ENCODE measurements at places on chromosomes 7 and 10.

DNA sequence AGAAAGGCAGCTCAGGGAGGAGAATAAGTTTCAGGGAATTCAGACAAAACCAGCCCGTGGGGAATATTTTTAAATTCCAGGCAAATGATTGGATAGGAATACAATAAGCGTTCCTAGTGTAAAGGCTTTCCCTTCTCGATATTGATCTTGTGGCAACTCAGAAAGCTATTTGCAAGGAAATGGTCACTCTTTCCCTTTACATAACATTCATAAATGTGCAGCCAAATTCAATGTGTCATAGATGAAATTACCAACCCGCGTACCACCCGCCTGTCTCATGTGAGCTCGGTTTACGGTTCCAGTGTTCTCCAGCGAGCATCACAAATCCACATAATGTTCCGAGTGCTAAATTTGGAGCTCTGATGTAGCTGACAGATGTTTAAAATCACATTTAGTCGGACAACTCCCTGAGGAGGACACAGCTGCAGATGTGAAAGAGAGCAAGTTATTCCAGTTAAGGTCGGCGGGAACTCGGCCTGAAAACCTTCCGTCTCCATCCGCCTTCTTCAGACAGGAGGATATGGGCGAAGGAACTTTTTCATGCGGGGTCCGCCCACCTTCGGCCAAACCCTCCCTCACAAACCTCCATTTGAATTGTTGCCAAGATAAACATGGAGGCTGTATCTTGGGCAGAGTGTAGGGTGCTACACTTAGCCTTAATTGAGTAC lies 327.0 kb downstream of the RNLS start:
- no peak for DNase-seq

DNA sequence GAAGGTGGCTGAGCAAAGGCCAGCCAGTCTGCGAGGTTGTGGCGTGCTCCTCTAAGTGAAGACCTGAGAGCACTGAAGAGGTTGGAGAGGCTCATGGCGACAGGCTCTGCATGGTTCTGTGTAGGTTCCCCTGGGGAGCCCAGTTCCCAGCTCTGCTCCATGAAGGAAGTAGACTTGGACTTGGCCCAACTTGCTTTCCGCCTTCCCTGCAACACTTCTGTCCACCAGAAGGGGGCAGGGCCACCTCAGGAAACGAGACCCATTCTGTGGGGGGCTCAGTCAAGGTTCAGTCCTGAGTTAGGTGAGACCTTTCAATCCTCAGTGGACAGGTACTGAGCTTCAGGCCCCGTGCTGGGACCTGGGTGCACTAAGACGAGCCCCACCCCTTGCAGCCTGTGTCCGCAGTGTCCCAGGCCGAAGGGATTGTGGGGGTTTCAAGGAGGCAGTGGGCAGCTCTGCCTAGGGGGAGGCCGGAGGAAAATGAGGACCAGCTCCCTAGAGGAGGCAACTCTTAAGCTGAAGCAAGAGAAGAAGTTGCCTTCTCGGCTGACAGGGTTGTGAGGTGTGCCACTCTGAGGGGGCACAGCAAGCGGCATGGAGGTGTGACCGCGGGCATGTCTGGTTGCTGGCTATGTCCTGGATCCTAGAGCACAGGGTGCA lies 15.0 kb upstream of the PCBD1 start:
- peak; percentile 41 for DNase-seq

DNA sequence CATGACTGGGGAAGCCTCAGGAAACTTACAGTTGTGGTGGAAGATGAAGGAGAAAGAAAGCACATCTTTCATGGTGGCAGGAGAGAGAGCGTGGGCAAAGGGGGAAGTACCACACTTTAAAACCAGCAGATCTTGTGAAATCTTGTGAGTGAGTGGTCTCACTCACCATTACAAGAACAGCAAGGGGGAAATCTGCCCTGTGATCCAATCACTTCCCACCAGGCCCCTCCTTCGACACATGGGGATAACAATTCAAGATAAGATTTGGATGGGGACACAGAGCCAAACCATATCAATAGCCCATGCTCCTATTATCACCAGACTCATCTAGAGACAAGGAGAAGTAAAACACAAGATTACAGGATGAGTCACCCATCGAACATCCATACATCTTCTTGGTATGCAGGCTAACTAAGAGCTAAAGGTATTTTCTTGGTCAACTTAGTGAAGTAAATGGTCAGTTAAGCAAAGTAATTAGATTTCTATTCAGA lies 55.3 kb upstream of the YAE1 start:
- DNase-seq, result no peak

- no peak for DNase-seq
Observed at GRCh38 chr7:33979807-33980355, 74.5 kb downstream of the BMPER start.

- no peak for DNase-seq
Observed at GRCh38 chr10:43122826-43123225, 15.4 kb upstream of the CSGALNACT2 start.

GRCh38 chr7:125567686-125568085 lies 638.1 kb upstream of the POT1 start:
- DNase-seq, result no peak

DNA sequence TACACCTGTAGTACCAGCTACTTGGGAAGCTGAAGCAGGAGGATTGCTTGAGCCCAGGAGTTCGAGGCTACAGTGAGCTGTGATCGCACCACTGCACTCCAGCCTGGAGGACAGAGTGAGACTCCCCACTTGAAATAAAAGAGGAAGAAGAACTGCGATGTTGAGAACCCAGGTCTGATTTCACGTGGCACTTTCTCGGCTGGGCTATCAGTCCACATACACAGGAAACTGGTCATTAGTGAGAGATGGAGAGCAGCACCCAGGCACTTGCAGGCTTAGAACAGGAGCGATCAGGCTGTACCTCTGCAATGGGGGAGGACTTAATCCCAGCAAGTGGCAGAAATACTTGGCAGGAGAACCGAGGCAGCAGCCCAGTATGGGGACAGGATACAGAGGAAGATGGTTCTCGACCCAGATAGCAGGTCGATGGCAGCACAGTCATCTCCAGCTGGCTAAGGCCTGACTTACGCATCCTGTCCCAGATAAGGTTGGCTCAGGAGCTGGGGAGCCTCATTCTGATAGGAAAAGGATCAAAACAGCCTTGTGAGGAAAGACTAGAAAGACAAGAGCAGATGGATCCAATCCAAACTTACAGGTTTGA lies 487.7 kb upstream of the AUTS2 start:
- no peak for DNase-seq

DNA sequence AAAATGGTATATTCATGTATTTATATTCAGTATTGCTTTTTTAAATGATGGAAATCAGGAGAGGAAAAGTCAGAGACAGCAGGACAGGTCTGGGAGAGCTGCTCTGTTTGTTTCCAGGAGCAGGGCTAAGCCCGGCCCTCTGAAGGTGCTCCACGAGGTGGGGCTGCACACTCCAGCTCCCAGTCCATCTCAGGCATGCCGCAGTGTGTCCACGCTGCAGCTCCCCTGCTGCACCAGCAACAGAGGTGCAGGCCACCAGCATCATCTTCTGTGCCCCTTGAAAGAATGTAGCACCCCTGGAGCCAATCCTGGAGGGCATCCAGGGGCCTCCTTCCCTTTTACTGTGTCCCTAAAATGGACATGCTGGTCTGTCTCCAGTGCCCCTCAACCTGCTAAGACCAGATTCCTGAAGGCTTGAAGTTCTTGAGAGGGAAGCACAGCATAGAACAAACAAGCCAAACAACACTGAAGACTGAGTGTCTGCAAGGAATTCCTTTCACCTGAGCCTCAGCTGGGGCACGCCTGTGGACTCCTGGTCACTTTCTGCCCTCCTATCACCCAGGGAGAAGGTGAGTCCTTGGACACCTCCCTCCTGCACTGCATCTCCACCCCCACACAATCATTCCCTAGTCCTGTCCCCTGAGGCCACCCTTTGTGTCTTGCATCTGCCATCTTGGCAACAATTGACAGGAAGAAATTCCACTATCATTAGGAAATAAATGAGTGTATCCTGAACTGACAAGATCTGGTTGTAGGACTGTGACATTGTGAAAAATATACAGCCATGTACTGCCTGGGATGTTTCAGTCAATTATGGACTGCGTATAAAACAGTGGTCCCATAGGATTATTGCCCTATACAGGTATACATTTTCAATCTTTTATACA lies 100.5 kb downstream of the CXCL12 start:
- DNase-seq, result no peak

DNA sequence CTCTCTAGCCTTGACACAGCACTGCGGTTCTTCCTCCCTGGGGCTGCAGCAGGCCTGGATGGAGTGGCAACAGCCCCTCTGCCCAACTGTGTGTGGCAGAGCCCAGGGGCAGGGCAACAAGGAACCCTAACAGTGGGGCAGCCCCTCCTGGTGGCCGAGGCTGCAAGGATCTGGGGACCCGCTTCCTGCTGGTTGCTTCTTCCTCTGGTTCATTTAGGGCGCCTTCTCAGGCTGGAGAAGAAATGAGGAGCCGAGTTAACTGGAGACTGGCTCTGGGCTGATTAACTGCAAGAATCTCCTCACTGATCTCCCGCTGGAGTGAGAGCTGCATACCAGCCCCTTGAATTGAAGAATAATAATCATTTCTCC lies 80.1 kb upstream of the EMX2 start:
- no peak for DNase-seq
